ENCODE measurements at places on chromosomes 2 and 18.

- DNase-seq, result no peak
These were observed 32.8 kb downstream of the KATNAL2 start for GRCh38 chr18:46950064-46950656.

DNA sequence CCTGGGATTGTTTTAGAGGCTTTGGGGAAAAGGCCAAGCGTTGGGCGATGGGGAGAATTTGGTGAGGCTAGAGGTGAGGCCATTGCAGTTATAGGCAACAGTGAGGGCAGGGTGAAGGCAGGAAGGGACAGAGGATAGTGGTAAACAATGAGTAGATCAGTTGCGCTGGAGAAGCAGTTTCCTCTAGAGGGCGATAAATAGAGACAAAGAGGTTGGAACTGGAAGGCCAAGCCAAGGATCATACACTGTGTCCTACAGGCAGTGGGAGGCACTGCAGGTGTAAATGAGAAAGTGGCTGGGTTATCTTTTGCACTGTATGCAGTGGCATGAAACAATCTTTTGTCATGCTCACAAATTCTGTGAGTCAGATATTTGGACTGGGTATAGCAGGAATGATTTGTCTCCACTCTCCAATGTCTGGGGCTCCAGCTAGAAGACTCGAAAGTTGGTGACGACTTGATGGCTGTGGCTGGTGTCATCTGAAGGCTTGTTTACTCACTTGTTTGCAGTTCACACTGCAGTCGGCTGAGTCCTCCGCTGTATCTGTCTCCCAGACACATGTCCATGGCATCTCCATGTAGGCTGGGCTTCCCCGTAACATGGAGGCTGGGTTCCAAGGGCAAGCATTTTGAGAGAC, 82.1 kb downstream of the TNP1 start:
- DNase-seq, result peak; percentile 21

GRCh38 chr2:64914735-64915509, 74.3 kb upstream of the SLC1A4 start:
- peak; percentile 87 for DNase-seq

GRCh38 chr2:1605102-1606045, 138.9 kb downstream of the PXDN start:
- DNase-seq, result no peak

DNA sequence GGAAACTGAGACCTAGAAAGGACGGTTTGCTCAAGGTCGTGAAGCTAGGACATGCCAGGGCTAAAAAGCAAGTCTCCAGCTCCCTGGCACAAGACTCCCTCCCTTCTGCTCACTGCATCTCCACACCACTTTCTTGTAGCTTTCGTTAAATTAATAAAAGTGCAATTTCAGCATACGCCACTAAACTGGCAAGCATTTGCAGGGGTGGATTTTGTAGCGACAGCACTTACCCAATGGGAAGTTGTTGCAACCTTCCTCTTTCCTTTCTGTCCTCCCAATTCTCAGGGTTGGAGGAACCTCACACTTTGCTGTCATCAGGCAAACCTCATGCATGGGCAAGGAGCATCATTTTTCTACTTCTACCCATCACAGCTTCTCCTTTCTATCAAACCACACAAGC, 7.4 kb upstream of the RHOB start:
- DNase-seq, result peak; percentile 73
